ENCODE measurements at places on chromosomes 16 and 17.

GRCh38 chr16:54546521-54546920 is 259.9 kb upstream of the IRX3 start:
- H3K4me1 ChIP-seq, result no peaks in the 10 kb centered on the region
- no peaks in the 10 kb centered on the region for H3K27me3 ChIP-seq
- no peak overlapping the region for H3K27ac ChIP-seq
- no peak overlapping the region for H3K4me3 ChIP-seq
- DNase-seq, result no peak
- H3K36me3 ChIP-seq, result no peaks in the 10 kb centered on the region

DNA sequence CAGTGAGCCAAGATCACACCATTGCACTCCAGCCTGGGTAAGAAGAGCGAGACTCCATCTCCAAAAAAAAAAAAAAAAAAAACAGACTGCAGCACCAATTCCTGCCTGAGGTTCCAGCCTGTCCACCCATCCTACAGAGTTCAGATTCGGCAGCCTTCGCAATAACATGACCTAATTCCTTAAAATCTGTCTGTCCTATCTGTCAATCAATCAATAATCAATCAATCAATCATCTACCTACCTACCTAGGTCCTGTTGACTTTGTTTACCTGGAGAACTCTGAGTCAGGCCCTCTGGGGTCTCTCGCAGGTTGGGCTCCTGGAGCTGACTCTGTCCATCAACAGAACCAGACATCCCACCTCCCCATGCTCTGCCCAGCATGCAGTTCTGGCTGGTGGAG is 236.7 kb downstream of the ENGASE start:
- peaks cover 81% of the 10 kb centered on the region for H3K27me3 ChIP-seq
- DNase-seq, result no peak
- H3K27ac ChIP-seq, result no peak overlapping the region
- no peak overlapping the region for H3K4me3 ChIP-seq

DNA sequence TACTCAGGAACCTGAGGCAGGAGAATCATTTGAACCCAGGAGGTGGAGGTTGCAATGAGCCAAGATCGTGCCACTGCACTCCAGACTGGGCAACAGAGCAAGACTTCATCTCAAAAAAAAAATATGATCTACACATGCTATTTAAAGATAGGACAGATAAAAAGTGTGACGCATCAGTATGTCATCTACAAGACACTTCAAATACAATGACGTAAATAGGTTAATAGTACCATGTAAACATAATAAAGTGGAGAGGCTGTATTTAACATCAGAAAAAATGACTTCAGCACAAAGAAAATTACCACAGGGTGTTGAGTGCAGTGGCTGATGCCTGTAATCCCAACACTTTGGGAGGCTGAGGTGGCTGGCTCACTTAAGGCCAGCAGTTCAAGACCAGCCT is 20.2 kb downstream of the ZNF778 start:
- peaks cover 15% of the 10 kb centered on the region for H3K36me3 ChIP-seq
- no peak overlapping the region for H3K27ac ChIP-seq
- H3K27me3 ChIP-seq, result no peaks in the 10 kb centered on the region
- H3K4me1 ChIP-seq, result peaks cover 13% of the 10 kb centered on the region
- DNase-seq, result no peak
- no peak overlapping the region for H3K4me3 ChIP-seq

DNA sequence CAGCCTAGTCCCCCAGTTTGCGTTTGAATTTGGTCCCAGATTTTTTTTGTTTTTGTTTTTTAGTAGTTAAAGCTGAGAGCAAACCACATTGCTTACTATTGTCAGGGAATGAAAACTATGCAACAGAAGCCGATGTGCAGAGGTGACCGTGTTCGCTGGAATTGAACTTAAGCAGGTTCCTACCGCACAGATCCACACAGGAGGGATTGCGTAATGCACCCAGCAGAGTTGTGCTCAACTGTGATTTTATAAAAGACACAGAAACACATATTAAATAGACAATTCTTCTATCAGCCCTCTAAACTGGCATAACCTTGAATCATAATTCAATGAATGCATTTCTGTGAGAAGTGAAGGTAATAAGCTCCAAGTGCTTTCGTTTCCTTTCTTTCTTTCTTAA is 443.0 kb downstream of the WWOX start:
- H3K36me3 ChIP-seq, result no peaks in the 10 kb centered on the region
- H3K4me1 ChIP-seq, result no peaks in the 10 kb centered on the region
- H3K27ac ChIP-seq, result no peak overlapping the region
- DNase-seq, result no peak
- no peak overlapping the region for H3K4me3 ChIP-seq

DNA sequence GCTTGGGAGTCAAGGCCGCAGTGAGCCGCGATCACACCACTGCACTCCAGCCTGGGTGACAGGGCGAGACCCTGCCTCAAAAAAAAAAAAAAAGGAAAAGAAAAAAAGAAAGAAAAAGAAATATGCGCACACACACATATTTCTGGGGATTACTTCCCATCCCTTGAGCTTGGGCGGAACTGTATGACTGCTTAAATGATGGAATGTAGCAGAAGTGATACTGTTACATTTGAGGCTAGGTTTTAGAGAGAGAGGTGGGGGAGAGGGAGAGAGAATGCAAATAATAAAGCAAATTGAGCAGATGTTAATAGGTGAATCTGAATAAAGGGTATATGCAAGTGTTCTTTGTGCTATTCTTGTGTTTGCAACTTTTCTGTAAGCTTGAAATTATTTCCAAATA is 12.0 kb upstream of the USP32 start:
- peaks cover 3% of the 10 kb centered on the region for H3K36me3 ChIP-seq
- no peak for DNase-seq
- H3K4me1 ChIP-seq, result no peaks in the 10 kb centered on the region
- H3K27ac ChIP-seq, result no peak overlapping the region
- no peak overlapping the region for H3K4me3 ChIP-seq

DNA sequence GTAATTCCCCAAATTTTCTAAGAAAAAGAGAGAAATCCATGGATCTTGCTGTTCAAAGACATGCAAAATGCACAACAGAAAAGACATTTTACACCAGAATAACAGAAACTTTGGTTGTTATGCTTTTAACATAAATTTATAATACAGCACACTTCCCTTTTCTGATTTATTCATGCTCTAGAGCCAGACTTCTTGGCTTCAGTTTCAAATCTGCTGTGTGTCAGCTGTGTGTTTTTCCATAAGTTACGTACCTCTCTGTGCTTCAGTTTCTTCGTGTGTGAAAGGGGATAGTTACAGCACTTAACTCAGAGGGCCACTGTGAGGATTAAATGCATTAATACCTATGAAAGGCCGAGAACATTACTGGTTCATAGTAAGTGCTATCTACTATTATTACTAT is 6.8 kb upstream of the CCL3L1 start:
- no peaks in the 10 kb centered on the region for H3K27me3 ChIP-seq
- H3K4me3 ChIP-seq, result peak overlapping the region; percentile 54
- peaks cover 12% of the 10 kb centered on the region for H3K36me3 ChIP-seq
- peak overlapping the region; percentile 71 for H3K27ac ChIP-seq
